Brain microvascular endothelial cell (primary cell): ENCODE measurements at places on chromosomes 12 and 14.

- DNase-seq = no peak
These were observed 48.2 kb upstream of the VSX2 start for GRCh38 chr14:74190927-74191575.

DNA sequence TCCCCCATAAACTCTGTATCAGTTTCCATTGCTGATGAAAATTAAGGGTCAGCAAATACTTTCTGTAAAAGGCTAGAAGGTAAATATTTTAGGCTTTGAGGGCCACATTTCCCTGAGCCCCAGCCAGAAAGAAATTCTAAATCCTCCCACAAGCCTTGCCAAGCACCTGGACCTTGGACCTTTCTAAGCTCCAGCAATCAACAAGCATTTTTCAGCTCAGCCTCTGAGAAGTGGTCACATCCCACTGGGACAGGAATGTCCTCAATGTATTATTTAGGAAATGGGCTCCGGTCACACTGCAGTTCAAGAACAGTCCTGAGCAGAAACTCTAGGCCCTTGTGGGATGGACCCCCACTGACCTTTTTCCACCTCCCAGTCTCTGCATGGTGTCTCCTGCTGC lies 55.9 kb downstream of the WSCD2 start:
- DNase-seq = no peak

- DNase-seq = no peak
These were observed 42.9 kb downstream of the DUSP6 start for GRCh38 chr12:89309440-89309802.

GRCh38 chr14:33986804-33987203 lies 35.9 kb upstream of the EGLN3 start:
- peak; percentile 82 for DNase-seq

DNA sequence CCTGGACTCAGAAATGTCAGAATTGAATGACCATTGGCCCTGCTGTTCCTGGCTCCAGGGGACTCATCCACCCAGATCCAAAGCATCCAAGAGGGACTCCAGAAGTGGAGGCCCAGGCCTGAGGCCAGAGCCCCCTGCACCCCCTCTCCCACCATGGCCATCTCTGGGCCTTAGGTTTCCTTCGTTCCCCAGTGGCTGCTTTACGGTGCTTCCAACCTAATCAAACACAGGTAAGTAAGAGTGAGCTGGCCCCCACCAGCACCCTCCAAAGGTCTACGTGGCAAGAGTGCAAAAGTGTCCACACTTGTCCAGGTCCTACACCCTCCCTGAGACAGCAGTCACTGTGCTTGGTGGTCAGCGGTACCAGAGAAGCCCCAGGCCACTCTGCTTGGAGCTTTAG lies 139.0 kb downstream of the DPF3 start:
- DNase-seq = no peak

GRCh38 chr12:46657453-46658411 lies 168.1 kb downstream of the SLC38A4 start:
- DNase-seq = peak; percentile 24

DNA sequence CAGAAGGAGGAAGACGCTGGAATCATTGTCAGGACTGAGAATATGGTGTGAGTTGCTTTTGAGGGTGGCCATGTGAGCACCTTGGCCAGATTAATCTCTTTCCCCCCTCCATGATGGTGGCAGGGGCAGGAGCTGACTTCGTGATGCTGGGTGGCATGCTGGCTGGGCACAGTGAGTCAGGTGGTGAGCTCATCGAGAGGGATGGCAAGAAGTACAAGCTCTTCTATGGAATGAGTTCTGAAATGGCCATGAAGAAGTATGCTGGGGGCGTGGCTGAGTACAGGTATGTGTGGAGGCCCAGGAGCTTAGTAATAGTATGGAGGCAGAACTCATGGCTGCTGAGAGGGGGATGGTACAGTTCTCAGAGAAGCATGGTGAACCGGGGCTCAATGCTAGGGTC lies 4.3 kb downstream of the TINF2 start:
- DNase-seq = no peak

GRCh38 chr14:32077081-32078022 lies at the start of gene ARHGAP5:
TSS of gene ARHGAP5 (plus strand) at chr14:32077304. CDS start at chr14:32090670, 13,366 bp downstream.
- peak; percentile 29 for DNase-seq

- no peak for DNase-seq
These were observed 270.4 kb downstream of the NEDD1 start for GRCh38 chr12:97177481-97177880.

- peak; percentile 6 for DNase-seq
These were observed 405.2 kb upstream of the FLRT2 start for GRCh38 chr14:85124631-85125290.

GRCh38 chr12:33649992-33650391 lies 210.4 kb upstream of the SYT10 start:
- DNase-seq = no peak

DNA sequence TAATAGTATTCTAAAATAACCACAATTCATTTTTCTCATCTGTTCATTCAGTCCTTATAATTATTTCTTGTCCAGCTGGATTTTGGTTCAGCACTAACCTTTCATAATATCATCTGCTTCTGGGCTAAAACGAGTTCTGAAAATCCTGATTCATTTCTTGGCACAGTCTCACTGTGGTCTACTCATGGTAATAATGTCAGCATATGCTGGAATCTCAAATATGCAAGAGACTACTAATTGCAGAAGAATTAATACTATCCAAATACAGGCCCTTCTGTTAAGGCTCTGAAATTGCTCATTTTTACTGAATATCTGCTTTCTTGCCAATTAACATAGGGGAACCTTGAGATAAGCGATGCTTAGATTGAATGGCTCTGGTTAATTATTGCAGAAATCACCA lies 597.1 kb downstream of the RPL10L start:
- DNase-seq = peak; percentile 77

GRCh38 chr12:121400332-121401139 lies 618 bp downstream of the RNF34 start:
- DNase-seq = peak; percentile 9

- no peak for DNase-seq
These were observed 764 bp upstream of the SPTB start for GRCh38 chr14:64880221-64881121.

GRCh38 chr14:93114068-93114710 lies 1.5 kb downstream of the ITPK1 start:
- no peak for DNase-seq

- DNase-seq = no peak
These were observed 43.7 kb upstream of the GPHB5 start for GRCh38 chr14:63362389-63362819.

GRCh38 chr12:64500394-64500793 lies 48.5 kb downstream of the TBK1 start:
- DNase-seq = no peak

DNA sequence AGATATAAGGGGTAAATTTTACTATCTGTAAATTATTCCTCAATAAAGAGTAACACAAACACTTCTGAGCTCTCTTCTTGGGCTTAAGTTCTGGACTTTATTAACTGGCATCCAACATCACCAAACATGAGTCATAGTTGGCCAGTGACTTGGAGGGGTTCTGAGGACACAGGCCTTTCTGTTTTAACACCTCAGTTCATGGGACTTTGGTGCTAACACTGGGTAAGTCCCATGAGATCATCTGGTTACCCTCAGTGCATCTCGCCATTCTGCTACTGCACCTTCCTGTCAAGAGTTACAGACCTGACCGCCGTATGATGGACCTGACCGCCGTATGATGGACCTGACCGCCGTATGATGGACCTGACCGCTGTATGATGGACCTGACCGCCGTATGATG lies 9.9 kb downstream of the SLC15A4 start:
- DNase-seq = no peak
